ENCODE measurements at places on chromosomes 7 and 10. TPM values are rescaled to one million over a fixed set of nuclear protein-coding genes. Genes with fewer than 3 reads are reported as not detected.

DNA sequence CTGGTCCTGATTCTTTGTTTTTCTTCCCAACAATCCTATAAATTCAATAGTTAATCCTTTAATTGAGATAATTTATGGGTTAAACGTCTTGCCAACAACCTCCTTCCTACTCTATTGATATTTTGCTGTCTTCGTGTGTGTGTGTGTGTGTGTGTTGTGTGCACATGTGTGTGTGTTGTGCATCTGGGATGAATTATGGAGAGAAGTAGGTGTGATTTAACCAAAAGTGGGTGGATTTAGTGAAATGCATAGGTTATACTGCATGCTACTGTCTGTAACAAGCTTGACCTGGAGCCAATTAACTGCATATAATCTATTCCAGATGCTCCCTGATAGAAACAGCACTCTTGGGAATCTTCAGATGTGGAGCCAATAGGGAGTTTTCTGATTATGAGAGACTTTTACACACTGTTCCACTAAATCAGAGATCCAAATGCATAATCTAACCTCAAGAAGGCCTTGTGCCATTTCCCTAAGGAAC, 61.2 kb downstream of the SEMA3D start:
- DNase-seq, result no peak

GRCh38 chr10:51521605-51522004, 177.8 kb downstream of the CSTF2T start:
- DNase-seq, result no peak

DNA sequence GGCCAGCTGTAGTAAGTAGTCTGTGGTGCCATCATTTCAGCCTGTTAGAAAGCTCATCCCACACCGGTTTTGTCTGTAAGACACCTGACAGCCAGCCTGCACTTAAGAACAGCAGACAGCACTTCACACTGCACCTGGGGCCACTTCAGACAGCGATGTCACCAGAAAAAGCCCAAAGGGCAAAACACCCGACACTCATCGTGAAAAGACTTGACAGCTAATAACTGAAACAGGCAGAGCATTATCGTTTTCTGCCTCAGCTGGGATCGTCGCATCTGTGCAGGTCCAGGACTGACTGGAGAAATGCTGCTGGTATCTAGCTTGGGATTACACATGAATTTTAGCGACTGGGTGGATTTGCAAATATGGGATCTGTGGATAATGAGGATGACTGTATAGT, 16.8 kb upstream of the LAT2 start:
- no peak for DNase-seq

GRCh38 chr10:49388161-49388560, 7.7 kb downstream of the DRGX start:
- no peak for DNase-seq

- no peak for DNase-seq
These were observed 340.1 kb downstream of the NXPH1 start for GRCh38 chr7:8773518-8773917.

DNA sequence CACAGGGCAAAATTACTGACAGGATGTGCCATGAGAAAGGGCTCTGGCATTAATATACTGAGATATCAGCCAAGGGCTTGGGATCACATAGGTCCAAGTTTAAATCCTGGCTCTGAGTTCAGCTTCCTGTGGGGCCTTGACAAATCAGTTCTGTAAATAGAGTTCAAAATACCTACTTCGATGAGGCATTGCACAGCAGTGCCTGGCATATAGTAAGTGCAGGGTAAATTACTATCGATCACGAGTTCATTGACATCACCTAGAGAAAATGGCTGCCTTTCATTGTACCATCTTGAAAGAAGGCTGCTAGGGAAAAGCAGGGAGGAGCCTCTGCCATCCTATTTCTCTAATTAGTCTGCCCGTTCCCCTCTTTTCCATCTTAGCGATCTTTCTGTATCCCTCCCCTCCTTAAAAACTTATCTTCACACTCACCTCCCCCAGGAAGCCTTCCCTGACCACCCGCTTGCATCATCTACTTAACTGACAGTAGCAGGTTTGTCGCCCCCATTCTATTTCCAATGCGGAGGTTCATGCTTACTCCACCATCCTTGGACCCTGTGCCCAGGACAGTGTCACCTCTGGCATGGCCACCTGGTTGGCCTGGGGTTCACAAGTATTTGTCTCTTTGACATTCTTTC, 124.5 kb downstream of the C10orf105 start:
- DNase-seq, result no peak

DNA sequence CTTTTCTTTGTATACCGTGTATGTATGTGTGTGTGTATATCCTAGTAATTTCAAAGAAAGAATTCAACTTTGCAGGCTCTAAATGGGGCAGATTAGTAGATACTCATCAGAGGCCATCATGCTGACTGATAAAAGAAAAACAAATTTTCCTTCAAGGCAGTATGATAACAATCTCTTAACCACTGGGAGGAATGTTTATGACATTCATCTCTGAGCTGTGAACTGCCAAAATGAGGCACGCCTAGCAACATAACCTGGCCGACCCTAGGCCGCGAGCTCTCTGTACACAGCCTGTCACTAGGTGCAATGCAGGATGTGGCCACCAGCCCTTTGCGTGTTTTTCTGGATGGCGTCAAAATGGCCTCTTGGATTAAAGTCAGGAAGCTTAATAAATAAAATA, 343.7 kb upstream of the GALNT17 start:
- DNase-seq, result no peak

- DNase-seq, result no peak
These were observed 143.7 kb downstream of the GPAM start for GRCh38 chr10:112039823-112040222.

DNA sequence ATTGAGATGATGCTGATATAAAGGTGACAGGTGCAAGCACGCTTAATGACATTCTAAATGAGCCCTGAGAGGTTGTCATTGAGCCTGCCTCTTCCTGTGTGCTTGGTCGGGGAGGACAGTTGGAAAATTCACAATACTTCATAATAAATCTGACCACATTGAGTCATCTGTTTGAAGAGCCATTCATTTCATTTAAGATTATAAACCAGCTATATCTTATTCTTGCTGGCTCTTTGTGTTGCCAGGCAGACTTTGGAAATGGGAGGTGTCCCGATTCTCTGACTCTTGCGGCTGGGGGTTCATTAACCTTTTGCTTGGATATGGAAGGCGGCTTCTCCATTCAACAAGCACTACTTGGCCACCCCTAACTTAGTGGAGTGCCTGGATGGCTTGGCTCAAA, 198.2 kb downstream of the FANK1 start:
- no peak for DNase-seq

- DNase-seq, result no peak
These were observed 18.6 kb downstream of the RABGEF1 start for GRCh38 chr7:66758950-66759628.

DNA sequence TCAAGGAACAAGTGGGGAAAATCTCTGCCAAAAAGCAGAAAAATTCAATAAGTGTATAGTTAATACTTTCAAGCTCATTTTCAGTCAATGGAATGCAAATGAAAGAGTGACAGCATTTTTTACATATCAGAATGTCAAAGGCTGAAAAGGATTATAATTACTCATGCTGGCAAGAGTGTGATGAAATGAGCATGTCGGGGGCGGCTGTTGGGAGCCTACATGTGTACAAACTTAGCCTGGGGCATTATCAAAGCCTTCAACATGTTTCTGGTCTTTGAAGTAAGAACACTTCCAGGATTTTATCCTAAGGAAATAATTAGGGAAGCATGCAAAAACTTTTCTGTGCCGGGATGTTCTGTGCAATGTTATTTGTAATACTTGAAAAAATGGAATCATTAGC, 221.7 kb upstream of the LYZL1 start:
- DNase-seq, result peak; percentile 59

- DNase-seq, result peak; percentile 88
These were observed 83.0 kb upstream of the DUSP5 start for GRCh38 chr10:110414548-110415309.

DNA sequence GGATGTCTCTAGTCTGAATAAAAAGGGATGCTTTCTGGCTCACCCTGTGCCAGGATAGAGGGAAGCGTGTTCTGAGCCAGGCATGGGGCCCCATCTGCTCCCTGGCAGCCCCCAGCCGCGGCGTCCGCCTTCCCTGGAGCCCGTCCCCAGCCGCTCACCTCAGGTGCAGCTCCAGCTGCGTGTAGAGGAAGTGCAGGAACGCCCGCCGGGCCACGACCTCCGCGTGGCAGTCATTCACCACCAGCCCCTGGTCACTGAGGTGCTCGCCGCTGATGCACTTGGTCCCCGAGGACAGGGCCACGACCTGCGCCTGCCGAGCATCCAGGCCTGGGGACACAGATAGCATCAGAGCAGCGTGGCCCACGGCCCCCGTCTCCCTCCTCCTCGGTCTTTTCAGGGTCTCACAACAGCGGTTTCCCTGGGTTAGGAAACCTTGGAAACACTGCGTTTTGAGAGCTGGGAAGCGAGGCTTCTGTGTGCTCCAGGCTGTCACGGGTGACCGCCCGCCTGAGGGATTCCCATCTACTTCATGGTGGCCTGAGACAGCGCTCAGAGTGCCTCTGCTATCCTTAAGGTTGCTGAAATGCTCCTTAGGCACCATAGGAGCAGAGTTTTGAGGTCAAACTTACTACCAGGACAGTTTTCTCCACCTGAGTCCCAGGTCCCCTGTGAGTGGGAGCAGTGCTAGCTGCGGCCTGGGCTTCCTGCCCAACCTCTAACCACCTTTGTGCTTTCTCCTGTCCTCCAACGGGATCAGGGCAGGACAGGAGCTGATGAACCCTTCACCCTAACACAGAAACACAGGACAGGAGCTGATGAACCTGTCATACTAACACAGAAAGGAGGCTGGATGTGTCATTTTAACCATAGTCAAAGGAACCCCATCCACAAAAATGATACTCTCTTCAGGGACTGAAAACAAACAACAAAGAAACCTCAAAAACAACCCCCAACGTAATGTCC, 186.1 kb downstream of the WDR37 start:
- no peak for DNase-seq

DNA sequence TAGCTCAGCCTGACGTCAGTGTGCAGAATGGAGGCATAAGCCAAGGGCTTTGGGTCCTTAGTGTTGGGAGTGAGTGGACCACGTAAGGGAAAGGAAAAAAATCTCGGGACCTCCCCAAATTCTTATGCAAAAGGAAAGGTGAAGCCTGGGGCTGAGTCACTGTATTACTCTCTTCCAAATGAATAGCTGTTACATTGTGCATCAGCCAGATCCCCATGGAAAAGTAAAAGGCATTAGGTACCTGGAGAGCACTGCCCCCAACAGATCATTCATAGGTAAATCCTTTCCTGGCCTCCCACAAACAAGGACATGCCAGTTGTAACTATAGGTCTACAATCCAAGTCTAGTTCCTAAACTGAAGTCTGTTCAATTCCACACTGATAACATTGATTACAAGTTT, 170.5 kb downstream of the C1GALT1 start:
- DNase-seq, result peak; percentile 57

GRCh38 chr7:97126483-97127171, 9.1 kb downstream of the SDHAF3 start:
- DNase-seq, result no peak

GRCh38 chr10:47354165-47354564, 6.0 kb downstream of the RBP3 start:
- DNase-seq, result no peak

DNA sequence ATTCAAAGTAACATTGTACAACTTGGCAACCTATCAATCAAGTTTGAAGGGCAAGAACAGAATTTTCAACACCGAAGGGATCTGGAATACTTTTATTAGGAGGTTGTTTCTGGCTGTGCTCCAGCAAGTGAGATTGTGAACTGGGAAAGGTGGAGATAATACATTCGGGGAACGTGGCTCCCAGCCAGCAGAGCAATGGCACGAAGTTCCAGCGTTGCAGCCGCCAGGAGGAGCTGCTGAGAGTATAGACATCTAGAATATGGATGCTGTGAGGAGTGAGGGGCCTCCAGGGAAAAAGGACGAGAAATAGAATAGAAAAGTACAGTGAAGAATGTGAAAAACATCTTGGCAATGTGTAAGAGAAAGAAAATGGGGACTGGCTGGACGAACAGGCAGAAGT, 69.5 kb downstream of the TCERG1L start:
- DNase-seq, result no peak

- DNase-seq, result no peak
These were observed 20.7 kb downstream of the ADRB1 start for GRCh38 chr10:114064151-114065048.

GRCh38 chr10:80474597-80474910, 20.4 kb downstream of the TSPAN14 start:
- DNase-seq, result no peak

Gene PDK4
- 4.8 TPM for total RNA-seq

Gene FFAR4
- total RNA-seq, result 0.25 TPM

Gene TMEM213
- not detected for total RNA-seq

Gene AASS
- total RNA-seq, result 6.5 TPM

Gene PRKCQ
- 5.3 TPM for total RNA-seq

Gene LRRD1
- not detected for total RNA-seq

Gene PLPP4
- not detected for total RNA-seq
